ENCODE measurements at places on chromosomes 4 and X.

DNA sequence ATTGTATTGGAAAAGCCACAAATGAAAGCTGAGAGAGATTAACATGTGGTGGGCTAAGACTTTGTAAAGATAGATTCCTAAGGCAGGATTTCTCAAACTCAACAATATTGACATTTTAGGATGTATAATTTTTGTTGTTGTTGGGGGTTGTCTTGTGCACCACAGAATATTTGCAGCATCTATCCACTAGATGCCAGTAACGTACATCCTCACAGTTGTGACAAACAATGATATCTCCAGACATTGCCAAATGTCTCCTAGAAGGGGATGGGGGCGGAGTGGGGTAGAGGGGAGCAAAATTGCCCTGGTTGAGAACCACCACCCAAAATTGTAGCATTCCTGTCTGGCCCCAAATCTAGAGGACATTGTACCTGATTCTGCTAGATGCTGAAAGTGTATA lies 14.7 kb upstream of the CBR4 start:
- no peak for DNase-seq

DNA sequence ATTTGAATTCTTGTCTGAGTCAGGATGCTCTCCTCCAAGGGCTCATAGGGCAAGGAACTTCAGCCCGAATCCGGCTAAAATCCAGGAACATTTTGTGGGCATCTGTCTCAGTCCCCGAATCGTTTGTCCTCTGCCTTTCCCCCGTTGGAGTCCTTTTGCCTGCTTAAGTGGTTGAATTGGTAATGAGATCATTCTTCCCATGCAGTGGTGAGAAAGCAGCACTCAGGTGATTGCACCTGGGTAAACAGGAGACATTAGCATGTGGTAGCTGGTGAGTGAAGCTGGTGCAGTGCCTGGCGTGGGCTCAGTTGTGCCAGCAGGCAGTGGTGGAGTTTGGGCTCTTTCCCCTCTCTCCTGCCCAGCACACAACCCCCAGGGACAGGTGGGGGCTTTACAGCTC lies 61.9 kb upstream of the MTM1 start:
- no peak for DNase-seq

DNA sequence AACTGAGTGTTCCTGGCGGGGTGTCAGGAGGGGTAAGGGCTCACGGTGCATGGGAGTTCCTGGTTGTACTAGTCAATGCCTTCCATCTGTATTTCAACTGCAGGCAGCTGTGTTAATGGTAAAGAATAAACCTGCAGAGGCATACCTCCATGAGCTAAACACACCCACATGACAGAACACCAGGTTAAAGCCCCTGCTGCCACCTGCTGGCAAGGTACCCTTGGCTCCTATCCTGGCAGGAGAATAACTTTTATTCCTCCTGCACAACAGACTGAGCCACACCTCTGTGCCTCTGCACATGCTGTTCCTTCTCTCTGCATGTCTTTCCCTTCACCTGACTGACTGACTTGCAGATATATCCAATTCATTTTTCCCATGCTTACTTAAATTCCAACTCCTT lies 11.1 kb downstream of the ITIH6 start:
- DNase-seq, result no peak

- DNase-seq, result no peak
These were observed 172.8 kb downstream of the APBB2 start for GRCh38 chr4:41041551-41041950.

- DNase-seq, result no peak
These were observed 167.5 kb downstream of the CDS1 start for GRCh38 chr4:84750260-84750959.

DNA sequence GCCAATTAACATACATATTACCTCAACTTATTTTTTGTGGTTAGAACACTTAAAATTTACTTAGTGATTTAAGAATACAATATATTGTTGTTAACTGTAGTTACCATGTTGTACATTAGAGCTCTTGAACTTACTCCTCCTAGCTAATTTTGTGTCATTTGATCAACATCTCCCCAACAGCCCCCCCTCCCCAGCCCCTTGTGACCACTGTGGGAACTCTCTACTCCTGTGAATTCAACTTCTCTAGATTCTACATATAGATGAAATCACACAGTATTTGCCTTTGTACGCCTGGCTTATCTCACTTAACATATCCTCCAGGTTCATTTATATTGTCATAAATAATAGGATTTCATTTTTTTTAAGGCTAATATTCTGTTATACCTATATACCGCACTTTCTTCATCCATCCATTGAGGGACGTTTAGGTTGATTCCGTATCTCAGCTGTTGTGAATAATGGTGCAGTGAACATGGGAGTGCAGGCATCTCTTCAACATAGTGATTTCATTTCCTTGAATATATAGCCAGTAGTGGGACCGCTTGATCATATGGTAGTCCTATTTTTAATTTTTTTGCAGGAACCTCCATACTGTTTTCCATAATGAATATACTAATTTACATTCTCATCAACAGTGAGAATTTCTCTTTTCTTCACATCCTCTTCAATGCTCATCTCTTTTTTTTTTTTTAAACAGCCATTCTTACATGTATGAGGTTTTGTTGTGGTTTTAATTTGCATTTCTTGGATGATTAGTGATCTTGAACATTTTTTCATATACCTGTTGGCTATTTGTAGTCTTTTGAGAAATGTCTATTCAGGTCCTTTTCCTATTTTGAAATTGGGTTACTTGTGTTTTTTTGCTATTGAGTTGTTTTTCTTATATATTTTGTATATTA lies 66.8 kb downstream of the RAPGEF2 start:
- no peak for DNase-seq

DNA sequence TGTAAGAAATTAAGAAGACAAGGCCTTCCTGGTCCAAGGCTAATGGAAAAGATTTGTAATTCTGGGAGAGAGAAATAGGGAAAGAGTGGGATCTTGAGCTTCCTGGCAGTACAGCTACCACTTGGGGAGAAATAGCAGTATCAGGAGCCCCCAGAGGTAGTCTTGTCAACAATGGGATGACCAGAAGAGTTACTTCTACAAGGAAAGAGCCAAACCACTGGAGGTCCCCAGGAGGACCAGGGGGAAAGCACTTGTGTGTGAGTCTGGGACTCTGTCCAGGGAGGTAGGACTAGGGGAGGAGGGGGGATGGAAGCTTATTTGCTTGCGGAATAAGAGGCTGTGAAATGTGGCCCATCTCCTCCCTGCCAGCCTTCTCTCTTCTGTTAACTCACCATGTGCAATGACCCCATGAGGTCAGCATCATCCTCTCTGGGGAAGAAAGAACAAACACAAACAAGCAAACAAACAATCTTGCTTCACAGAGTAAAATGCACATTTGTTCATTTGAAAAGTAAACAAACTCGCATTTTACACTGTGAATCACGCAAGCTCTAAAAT lies 160.1 kb downstream of the STK32B start:
- no peak for DNase-seq

DNA sequence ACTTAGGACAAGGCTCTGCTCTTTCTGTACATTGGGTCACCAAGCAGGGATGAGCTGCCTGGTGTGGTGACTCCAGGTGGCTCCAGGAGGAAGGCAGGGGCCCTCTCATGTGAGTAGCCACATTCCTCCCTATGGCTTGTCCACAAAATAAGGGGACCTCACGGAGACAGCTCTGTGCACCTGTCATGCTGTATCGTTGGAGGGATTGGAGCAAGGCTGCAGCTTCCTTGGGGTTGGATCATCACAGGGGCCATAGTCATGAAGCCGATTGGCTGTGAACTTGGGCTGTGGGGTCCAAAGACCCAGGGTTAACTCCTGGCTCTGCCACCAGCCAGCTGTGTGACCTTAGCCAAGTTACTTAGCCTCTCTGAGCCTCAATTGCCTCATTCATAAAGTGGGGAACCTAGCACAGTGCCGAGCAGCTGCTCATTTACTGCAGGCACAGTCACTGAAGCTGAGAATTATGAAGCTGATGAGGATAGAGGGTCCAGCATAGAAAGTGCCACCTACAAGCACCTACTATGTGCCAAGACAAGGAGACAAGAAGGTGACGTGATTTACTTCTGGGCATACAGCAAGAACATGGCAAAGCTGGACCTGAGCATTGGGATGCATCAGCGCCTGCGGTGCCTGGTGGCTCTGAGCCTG lies 11.8 kb upstream of the KIAA0232 start:
- no peak for DNase-seq

DNA sequence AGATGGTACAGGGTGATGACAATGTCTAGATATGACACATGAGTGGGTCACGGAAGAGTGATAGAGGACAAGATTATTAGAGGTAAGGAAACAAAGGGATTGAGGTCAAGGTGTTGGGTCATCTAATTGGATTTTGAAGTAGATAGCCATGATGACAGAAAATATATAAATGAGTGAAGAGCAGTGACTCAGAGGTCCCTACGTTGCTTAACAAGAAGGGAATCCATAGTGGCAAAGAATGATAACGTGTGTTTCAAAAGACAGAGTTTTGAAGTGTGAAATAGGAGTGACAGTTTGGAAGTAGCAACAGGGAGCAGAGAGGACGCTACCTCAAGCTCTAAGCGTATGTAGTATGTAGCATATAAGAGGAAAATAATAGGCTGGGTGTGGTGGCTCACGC lies 22.2 kb upstream of the CAMK2D start:
- no peak for DNase-seq

GRCh38 chrX:16671005-16671404 lies 21.0 kb downstream of the S100G start:
- no peak for DNase-seq

DNA sequence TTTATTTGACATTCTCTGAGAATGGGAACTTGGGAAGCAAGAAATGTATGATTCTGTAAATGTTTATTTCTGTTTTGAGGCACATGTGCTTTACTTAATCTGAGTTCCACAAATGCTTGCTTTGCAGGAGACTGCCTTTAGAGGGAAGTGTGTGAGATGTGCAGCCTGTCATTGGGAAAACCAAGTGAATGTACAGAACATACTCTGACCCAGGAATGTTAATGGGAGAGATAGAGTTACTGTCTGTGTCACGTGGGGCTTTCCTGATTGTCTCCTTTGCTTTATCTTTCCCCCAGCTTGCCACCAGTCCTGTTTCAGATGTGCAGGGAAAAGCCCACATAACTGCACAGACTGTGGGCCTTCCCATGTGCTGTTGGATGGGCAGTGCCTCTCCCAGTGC lies 218.6 kb upstream of the ANXA3 start:
- no peak for DNase-seq

GRCh38 chr4:71752383-71753042 lies 31.4 kb downstream of the GC start:
- DNase-seq, result no peak

DNA sequence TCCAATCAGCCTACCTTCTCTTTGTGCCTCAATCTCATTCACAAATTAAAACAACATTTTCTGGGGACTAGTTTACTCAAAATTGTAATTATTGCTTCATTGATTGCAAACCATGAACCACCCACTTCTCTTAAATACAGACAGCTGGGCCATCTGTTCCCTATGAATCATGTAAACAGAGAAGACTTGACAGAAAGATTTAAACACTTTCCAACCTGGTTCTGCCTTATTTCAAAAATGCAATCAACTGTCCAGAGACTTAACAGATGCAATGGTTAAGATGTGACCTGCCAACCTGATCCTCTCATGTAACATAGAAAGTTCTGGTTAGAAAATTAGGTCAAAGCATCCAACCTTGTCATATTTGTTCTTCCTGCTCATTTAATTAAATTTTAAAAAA lies 20.8 kb upstream of the SERTM2 start:
- DNase-seq, result no peak

DNA sequence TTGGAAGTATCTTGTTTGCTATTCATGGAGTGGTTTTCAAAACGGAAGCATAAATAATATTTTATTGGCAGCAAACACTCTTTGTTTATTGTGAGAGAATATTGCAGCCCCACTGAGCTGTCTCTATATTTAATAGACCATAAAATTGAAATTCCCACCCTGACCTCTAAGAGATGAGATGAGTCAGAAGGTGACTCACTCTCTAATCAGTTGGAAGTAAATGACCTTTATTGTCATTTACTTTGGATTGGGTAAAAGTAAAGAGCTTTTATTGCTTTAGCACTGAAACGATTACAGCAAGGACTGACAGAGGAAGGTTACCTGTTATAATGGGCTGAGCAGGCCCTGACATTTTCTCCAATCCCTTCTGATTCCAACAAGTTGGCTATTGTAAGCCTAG lies 55.0 kb downstream of the SYTL5 start:
- DNase-seq, result no peak

GRCh38 chr4:7857238-7857701 lies 82.4 kb downstream of the AFAP1 start:
- DNase-seq, result no peak

- DNase-seq, result no peak
These were observed 13.6 kb downstream of the TLR6 start for GRCh38 chr4:38842994-38843393.

GRCh38 chr4:56026596-56026995 lies 77.9 kb downstream of the CEP135 start:
- no peak for DNase-seq

DNA sequence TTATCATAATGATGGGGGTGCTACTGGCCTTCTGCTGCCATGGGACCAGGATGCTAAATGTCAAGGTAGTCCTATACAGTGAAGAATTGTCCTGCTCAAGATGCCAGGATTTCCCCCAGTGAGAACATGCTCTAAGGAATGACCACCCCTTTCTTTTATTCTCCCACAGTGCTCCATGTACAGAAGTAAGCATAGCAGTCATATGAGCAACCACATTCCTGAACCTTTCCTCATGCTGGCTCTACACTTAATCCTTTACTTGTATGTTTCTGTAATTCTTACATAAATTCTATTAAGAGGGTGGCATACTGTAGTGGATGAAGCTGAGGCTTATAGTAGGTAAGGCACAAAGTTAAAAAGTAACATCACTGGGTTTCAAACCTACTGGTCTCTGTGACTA lies 20.2 kb downstream of the CYP2U1 start:
- no peak for DNase-seq

- DNase-seq, result no peak
These were observed 30.8 kb downstream of the NDNF start for GRCh38 chr4:121041307-121042090.

- peak; percentile 18 for DNase-seq
These were observed 6.6 kb downstream of the EFNB1 start for GRCh38 chrX:68835468-68835867.

GRCh38 chr4:123987408-123987807 lies 590.8 kb downstream of the SPRY1 start:
- DNase-seq, result no peak

DNA sequence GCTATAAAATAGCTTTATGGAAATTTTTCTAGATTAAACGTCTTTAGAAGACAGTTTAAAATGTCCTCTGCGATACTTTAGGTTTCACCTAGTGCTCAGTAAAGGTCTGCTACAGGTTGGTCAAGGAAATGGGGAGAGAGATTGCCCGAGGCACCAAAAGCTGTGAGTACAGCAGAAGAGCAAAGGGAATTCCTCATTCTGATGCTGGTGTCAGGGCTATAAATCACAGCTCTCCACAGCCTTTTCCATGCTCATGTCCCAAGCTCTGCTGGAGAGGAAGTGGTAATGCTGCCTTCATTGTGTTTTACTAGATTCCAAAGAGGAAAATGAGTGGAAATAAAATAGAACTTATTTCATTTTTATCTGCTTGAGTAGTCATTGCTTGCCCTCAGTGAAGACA lies 2060.4 kb downstream of the ARAP2 start:
- no peak for DNase-seq

Measured in dorsolateral prefrontal cortex (tissue), 122 donors.